Colonic mucosa (tissue), 4 donors: ENCODE measurements at places on chromosomes 6 and 20. TPM values are rescaled to one million over a fixed set of nuclear protein-coding genes. Genes with fewer than 3 reads are reported as not detected.

DNA sequence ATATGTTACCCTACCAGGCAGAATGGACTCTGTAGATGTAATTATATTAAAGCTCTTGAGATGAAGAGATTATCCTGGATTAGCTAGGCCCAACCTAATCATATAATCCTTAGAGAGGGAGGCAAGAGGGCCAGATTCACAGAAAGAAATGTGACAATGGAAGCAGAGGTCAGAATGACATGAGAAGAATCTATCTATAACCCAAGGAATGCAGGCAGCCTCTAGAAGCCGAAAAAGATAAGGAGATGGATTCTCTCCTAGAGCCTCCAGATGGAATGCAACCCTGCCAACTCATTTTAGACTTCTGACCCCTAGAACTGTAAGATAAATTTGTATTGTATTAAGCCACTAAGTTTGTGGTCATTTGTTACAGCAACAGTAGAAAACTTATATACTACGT lies 12.3 kb downstream of the PXT1 start:
- no peak for DNase-seq

DNA sequence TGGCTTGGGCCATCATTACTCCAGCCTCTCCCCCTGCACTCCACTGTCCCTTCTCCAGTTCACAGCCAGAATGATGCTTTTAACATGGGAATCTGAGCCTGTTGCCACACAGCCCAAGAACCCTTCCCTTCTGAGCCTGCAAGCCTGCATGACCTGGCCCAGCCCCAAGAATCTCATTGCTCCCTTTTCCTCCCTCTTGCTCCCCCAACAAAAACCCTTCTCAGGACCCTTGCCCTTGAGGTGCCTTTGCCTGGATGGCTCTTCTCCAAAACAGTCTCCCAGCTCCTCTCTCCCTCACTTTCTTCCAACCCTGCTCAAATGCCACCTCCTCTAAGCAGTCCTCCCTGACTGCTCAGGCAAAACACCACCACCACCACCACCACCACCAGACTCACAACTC lies 157.2 kb downstream of the ANKRD60 start:
- peak; percentile 6 for DNase-seq

DNA sequence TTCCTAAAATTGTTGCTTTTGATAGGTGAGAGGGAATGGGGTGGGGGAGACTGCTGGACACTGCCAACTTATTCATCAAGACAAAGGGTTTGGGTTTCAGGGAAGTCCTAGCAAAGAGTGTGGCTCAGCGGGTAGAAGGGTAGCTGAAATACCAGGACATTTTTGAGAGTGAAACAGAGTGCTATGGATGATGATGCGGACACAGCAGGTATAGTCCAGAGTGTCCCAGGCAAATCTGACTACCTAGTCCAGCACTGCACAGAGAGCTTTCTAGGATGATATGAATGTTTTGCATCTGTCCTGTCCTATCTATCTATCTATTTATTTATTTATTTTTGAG lies 154.3 kb downstream of the BCAS1 start:
- DNase-seq, result no peak

DNA sequence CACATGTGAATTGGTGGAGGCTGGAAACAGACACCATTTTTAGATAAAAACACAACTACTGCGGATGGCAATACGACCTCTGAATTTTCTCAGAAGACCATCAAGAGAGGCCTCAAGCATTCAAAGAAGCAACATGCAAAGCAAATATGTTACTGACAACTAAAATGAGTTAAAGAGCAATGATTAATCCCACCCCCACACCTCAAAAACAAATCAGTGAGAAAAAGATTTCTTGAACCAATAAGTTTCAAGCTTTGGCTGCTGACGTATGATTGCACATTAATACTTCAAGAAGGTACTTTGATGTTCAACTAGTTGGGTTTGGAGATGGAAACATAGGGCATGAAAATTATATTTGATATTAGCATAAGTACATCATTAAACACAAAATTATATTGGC lies 982 bp downstream of the MMUT start:
- DNase-seq, result no peak

GRCh38 chr20:17538517-17539170 lies 7.5 kb upstream of the BFSP1 start:
- no peak for DNase-seq

ATAT1 gene
- 11.5 TPM for total RNA-seq

DCDC2 gene
- total RNA-seq, result 9.4 TPM

GABRR1 gene
- not detected for total RNA-seq

NSFL1C gene
- 76.0 TPM for total RNA-seq

RFX6 gene
- total RNA-seq, result 1.6 TPM

BFSP1 gene
- 0.50 TPM for total RNA-seq

PAX1 gene
- total RNA-seq, result not detected

HSPA12B gene
- total RNA-seq, result 1.5 TPM

LKAAEAR1 gene
- total RNA-seq, result not detected
